Endothelial cell of umbilical vein (primary cell): ENCODE measurements at places on chromosomes 2 and 18. TPM values are rescaled to one million over a fixed set of nuclear protein-coding genes. Genes with fewer than 3 reads are reported as not detected.

GRCh38 chr18:58793361-58793760, 71.3 kb upstream of the ZNF532 start:
- DNase-seq, result no peak

- no peak for DNase-seq
Measured at GRCh38 chr2:133408671-133409070, 159.6 kb downstream of the NCKAP5 start.

DNA sequence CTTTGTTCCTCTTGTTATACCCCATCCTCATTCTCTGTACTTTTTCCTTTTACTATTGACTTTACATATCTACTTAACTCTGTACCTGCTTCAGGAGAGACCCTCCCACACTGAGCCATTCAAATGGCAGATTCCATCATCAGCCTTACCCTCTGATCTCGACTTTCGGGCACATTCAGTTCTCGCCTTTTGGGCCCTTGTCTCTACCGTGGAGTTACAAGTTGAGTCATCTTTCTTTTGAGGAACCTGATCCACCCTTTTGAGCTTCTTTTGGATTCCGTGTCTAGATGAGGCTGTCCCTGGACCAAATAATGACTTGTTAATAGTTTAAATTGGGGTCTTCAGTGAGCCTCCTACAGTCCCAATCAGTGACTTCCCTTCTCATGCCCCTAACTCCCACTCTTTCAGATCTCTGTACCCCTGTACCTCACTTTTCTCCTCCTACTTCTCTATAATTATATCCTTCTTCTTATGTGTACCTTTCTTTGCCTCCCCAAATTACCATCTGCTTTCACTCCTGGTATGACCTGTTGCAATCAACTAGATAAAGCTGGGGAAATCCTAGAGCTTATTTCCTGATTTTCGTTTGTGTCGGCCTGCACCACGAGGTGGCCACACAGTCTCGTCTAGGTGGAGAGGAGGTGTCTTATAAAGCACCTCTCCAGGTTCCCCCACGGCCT, 17.2 kb downstream of the SP110 start:
- DNase-seq, result no peak

GRCh38 chr18:48075707-48076093, 145.2 kb upstream of the SMAD2 start:
- DNase-seq, result no peak

GRCh38 chr18:74239567-74239966, 52.2 kb downstream of the CYB5A start:
- DNase-seq, result no peak

- no peak for DNase-seq
Measured at GRCh38 chr2:5368263-5368662, 323.9 kb upstream of the SOX11 start.

DNA sequence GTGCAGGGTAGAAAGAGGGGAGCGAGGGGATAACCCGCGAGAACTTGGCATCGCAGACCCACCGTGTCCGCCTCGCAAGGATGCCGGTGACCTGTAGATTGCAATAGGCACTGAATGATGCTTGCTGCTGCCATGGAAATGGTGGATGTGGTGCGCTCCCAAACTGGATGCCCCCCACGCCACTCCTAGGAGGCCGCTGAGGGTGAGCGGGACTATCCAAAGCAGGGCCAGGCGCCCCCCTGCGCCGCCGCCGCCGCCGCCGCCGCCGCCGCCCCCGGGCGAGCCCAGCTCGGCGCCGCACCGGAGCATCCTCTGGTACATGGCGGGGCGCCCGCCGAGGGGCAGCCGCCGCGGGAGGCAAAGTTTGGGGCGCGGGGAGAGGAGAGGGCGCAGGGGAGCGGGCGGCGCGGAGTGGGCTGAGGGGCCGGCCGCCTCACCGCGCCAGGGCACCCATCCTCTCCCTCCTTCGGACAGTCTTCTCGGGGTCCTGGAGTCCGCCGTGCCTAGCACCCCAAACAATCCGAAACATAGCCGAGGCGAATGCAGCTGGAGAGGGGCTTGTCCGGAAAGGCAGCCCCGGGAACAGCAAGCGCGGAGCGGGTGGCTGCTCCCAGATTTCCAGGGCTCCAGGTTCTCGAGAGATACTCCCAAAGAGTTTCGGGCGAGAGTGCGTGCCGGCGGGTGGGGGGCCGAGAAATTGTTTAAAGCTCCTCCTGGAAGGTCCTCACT, 685.1 kb downstream of the NRXN1 start:
- no peak for DNase-seq

DNA sequence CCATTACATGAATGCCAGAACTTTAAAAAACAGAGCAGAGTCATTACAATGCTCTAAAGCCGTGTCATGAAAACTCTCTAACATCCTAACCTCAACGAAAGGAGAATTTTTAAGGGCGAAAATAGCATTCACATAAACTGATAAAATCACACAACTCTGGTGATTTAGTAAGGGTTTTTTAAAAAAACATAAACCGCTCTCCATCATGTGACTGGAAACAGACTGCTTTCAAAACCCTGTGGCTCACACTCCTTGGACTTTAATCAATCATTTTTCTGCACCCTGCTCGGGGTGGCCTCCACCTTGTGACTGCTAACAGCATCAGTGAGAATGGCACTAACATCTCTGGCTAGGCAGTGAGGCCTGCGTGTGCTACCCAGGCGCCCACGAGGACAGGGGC, 12.1 kb downstream of the DOCK10 start:
- DNase-seq, result no peak

GRCh38 chr2:178513876-178514275, 33.6 kb downstream of the PLEKHA3 start:
- no peak for DNase-seq

DNA sequence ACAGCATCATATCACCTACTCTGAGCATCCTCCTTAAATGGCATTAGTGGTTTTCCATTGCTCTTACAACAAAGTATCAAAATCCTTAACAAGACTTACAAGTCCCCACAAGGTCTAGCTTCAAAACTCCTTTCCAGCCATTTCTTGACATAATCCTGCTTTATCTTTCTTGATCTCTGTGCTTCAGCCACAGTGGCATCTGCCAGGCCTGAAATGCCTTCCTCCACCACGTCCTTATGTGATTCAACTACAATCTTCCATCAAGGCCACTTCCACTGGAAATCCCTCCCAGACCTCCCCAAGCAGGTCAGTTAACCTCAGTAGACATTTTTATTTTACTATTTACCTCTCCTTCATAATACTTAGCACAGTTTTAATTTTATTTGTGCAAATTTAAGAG, 83.8 kb upstream of the CCDC150 start:
- DNase-seq, result no peak

GRCh38 chr18:6994771-6995430, 122.7 kb downstream of the LAMA1 start:
- DNase-seq, result no peak

DNA sequence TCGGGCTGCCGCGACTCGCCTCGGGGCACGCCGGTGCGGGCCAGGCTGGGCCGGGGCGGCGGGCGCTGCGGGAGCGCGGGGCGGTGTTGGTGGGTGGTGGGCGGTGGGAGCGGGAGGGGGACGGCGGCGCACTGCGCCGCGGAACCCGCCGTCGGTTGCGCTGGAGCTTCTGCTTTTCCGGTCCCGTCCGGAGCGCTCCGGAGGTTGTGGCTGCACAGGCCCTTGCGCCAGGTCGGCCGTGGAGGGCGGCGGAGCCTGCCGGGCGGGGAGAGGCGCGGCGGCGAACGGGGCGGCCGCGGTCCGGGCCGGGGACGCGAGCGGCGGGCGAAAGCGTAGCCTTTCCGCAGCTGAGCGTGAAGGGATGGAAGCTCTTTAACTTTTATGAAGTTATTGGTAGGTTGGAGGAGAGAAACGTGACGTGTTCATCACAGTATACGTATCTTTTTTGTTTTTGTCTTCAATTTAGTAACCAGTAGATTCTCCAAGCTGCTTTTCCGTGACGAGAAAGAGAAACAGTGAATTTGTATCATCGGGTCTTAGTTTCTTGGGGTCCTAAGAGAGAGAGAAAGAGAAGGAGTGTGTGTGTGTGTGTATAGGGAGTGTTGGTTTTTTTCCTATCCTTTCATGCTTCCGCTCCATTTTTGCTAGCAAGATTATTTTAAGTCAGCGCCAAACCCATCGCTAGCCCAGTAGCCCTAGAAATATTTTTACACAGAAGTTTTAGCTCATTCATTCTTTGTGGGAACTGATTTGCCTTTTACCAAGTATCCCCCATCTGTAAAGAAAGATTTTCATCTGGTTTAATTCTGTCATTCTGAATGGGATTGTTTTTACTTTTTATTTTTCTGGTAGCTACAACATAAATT, 535 bp downstream of the ATG4B start:
- DNase-seq, result peak; percentile 26

GRCh38 chr2:71756280-71756906, 303.0 kb downstream of the DYSF start:
- no peak for DNase-seq

GRCh38 chr2:167128130-167128529, 239.8 kb downstream of the XIRP2 start:
- DNase-seq, result no peak

DNA sequence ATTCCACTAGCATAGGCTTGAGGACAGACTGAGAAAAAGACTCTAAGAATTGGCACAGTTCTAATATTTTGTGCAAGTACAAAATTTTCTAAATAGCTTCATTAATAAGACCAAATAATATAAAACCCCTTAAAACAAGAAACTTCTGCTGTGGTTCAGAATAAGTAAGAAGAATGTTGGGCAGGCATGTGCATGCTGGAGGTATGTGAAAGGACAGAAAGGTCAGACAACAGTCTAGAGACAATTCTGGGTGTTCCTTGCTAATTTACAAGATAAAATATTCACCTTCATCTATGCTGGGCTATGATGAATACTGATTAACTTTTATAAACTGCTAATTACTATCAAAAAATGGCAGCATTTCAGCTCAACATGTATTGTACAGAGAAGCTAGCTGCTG, 14.9 kb downstream of the CEBPZOS start:
- no peak for DNase-seq

- no peak for DNase-seq
Measured at GRCh38 chr18:37702841-37703240, 137.2 kb upstream of the CELF4 start.

DNA sequence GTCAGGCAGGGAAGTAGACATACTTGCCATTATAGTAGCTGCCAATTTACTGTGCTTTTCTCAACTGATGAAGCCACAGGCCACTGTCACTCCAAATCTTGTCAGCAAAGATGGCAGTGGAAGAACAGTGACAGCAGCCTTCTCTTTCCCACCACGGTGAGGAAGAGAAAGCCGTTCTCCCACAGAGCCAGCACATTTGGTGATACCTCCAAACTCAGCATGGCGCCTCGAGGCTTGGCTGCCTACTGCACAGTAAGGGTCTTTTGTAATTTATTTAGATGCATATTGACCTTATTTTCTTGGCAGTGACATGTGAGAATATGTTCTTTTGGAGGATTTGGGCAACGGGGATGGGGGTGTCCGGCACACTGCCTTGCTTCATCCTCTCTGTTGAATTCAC, 117.2 kb upstream of the CDH20 start:
- no peak for DNase-seq

DNA sequence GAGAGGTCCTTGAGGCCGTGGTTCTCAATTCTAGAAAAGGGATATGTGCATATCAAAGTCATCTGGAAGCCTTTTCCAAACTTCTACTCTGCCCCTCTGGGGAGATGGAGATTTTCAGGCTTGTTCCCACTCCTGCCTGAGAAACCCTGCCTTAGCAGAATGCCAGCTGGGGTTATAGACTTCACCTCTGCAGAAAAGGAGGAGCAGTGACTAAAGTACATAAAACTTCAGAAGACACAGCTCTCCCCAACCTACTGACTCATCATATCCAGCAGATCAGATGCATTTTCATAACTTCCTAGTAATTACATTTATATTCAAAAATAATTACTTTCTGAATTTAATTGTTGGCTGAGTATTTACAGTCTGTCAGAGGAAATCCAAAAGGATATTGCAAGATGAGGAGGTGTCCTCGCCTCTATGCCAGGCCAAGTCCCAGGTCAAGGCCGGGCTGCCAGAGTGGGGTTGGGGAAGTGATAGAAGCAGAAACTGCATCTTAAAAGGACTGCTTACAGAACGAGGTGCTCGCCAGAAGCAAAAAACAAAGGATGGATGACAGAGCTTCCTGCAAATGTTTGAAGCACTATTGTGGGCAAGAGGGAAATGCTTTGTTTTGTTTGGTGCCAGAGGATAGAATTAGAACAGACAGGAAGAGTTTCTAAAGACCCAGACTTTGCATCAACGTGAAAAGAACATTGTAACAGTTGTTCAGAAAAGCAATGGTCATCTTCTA, 75.6 kb upstream of the APCDD1 start:
- DNase-seq, result peak; percentile 53

DNA sequence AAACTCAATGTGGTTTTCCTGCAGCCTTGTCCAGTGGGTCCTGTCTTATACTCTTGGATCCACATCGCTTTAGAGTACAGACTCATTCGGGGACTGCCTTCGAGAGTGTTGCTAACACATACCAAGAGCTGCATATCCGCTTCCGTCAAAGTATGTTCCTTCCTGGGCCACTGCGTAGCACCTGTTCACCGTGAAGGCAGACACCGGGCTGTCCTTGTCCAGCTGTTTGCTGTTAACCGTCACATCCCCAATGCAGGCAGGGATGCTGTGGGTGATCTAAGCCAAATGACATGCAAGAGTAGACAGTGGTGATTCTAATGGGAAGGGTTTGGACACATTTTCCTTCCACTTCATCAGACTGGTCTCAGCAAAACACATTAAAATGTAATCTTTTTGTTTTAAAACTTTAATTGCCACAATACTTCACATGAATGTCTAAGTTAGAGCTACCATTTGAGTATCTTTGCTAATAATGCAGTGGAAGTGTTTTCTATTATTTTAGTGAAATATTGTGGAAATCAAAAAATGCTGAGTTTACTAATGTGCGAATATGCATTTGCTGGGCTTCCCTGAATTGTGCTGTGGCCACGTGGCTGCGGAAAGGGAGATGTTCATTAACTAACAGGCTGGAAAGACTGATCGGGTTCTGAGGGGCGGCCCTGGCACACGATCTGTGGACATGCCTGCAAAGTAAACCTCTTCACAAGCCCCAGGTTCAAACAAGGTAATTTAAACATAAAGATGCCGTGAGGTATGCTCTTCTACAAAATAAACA, 169.1 kb downstream of the LAMA1 start:
- no peak for DNase-seq

The CCL20 gene
- polyA plus RNA-seq, result 0.16 and 0.32 TPM in 2 replicates

The TSGA10 gene
- 0.05 and 0.12 TPM in 2 replicates for polyA plus RNA-seq

The VWC2L gene
- not detected in 2 replicates for polyA plus RNA-seq

The SANBR gene
- 4.8 and 5.7 TPM in 2 replicates for polyA plus RNA-seq

The C1QL2 gene
- not detected in 2 replicates for polyA plus RNA-seq

The SPDYA gene
- polyA plus RNA-seq, result 0.06 TPM in 2 replicates

The ABCA12 gene
- polyA plus RNA-seq, result not detected in 2 replicates
